ENCODE measurements at places on chromosomes 2 and 18.
A peak's percentile ranks its signal among the peaks of the same experiment; 100 is the strongest.

DNA sequence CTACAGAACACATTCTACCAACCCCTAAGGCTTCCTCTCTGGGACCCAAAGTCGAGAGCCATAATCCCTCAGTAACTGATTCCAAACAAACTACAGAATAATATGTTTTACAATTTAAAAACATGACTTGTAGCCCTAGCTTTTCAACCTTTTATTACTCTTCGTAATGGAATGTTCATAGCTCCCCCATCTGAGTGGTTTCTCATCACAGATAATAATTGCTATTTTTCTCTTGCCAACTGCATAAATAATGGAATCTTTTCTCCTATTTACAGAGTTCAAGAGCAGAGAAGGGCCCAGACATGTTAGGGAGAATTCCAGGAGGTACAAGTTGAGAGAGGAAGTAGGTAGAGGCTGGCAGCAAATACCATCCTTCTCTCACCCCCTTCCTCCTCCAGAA lies 59.9 kb upstream of the CERS6 start:
- DNase-seq, result no peak

- DNase-seq, result no peak
Measured at GRCh38 chr2:215770668-215771067, 242.7 kb downstream of the MREG start.

- DNase-seq, result no peak
Measured at GRCh38 chr2:9235147-9236044, 28.8 kb downstream of the ASAP2 start.

DNA sequence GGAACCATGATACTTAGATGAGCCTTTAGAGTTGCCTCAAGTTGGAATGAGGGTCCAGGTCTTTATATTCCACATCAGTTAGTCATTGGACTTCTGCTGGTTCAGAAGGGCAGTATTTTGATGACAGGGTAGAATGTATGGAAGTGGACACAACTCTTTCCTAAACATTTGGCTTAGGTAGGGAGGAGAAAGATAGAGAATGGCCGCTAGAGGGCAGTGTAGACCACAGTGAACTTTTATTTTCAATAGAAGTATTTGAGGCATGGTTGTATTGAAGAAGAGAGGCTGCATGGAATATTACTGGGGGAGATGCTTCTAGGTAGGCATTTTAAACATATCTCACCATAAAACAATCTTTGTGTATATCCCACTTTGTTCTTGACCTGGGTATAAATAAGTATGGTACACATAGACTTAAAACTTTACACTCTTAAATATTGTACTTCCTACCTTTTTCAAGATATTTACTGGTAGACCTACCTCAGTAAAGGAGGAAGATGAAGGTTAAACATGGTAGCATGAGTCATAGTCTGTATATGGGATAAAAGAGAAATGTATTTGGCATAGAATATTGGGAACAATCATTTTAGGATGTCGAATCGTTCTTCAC lies 497.6 kb upstream of the FAM98A start:
- peak; percentile 39 for DNase-seq

GRCh38 chr18:31424383-31424988 lies 23.1 kb upstream of the DSG3 start:
- DNase-seq, result no peak

DNA sequence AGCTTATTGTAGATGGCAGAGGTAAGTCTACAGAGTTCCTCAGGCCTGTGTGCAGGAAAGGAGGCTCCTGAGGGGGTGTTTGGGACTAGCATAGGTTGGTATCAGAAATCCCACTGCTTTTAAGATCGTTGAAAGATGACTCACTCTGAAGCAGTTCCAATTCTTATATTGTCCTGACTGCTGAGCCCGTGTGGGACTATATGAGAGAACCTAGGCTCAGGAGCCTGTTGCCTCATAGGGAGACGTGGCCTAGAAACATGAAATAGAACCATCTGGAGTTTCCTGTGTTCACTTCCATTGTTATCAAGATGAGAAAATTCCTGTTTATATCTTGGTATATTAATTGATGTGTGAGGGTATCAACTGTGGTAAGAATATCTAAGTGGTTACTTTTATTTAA lies 5.7 kb downstream of the CCT7 start:
- no peak for DNase-seq
